ENCODE measurements at places on chromosomes 11 and 22. TPM values are rescaled to one million over a fixed set of nuclear protein-coding genes. Genes with fewer than 3 reads are reported as not detected.

GRCh38 chr22:46377525-46378425, 42.3 kb downstream of the TRMU start:
- DNase-seq: peak; percentile 91

Gene MPPED2
- 10.3 TPM for total RNA-seq

GRCh38 chr11:130085671-130086290, 16.1 kb downstream of the APLP2 start:
- DNase-seq: no peak

GRCh38 chr11:3201112-3201581, 17.5 kb downstream of the MRGPRG start:
- no peak for DNase-seq

Gene ZC3H12C
- 18.7 TPM for total RNA-seq

Gene IRAG1
- 28.1 TPM for total RNA-seq

Gene PIH1D2
- 3.3 TPM for total RNA-seq

GRCh38 chr11:62791501-62792201, at the start of gene TMEM223:
TSS of gene TMEM223 (minus strand) at chr11:62792006. CDS start at chr11:62791994, 12 bp downstream.
- DNase-seq: peak; percentile 97

Gene CNGA4
- total RNA-seq: not detected

GRCh38 chr11:103731670-103732069, 304.8 kb upstream of the DDI1 start:
- no peak for DNase-seq

DNA sequence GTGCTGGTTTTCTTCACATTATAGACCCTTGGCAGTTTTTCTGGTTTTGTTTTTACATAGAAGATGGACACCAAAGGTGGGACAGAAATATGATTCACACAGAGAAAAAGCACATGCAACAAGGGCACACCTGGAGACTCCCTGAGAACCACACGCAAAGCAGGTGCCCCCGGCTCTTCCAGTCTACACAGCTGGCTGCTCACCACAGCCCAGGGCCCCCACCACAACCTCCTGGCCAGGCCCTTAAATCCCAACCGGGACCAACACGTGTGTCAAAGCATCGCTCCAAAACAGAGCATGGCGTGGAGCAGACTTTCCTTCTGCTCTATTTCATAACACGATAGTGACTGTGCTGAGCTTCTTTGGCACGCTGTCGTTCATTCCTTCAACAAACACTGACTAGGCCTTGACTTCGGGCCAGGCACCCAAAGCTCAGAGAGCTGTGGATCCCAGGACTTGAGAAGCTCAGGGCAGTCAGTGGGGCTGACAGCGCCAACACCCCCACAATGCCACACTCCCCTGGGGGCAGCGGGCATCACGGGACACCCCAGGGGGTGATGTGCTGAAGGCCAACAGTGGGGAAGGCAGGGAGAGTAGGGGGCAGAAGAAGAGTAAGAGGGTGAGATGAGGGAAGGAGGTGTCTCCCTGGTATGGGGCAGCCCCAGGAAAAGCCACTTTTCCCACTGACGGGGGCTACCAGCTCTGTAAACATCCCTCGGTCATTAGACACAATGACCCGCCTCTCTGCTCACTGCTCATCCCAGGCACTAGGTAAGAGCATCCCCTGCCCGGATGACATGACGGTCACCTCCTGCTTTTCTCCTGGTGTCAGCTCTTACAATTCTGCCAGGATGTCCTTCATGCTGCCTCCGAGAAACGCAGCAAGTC, 26.0 kb downstream of the CELSR1 start:
- DNase-seq: no peak

- no peak for DNase-seq
Measured at GRCh38 chr11:94305146-94305545, 766 bp downstream of the IZUMO1R start.

Gene OR4A15
- total RNA-seq: not detected

DNA sequence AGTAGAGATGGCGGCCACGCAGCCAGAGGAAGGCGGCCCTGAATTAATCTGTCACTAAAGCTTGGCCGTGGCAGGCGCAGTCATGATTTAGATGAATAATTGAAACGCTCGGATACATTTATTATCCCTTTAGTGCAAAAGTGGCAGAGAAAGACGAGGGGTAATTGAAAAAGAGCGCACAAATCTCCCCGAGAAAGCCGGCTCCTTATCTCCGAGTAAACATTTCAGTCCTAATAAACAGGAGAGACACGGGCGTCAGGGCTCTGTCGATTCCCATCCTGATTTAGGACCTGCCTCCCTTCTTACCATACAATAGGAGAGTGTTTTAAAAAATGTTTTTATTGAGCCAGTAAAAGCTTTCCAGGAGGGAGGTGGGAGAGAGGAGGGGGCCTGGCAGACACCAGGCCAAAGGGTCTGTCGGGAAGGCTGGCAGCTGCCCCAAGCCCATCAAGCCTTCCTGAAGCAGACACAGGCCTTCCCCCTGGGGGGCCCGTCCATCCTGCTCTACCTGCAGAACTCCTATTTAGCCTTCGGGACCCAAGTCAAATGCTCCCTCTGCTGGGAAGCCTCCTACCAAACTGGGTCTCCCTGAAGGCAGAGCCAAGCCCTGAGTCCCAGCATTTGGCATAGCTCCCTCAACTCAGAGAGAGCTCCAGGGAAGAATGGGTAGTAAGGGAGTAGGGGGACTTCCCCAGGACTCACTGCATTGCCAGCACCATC, 22.8 kb downstream of the OTUB1 start:
- no peak for DNase-seq

Gene ACR
- total RNA-seq: not detected

Gene HSPB2
- total RNA-seq: not detected

Gene TRIM66
- total RNA-seq: 8.1 TPM

GRCh38 chr11:113363406-113363805, 24.2 kb upstream of the ANKK1 start:
- DNase-seq: no peak

GRCh38 chr22:30953206-30953605, 15.4 kb downstream of the MORC2 start:
- no peak for DNase-seq

DNA sequence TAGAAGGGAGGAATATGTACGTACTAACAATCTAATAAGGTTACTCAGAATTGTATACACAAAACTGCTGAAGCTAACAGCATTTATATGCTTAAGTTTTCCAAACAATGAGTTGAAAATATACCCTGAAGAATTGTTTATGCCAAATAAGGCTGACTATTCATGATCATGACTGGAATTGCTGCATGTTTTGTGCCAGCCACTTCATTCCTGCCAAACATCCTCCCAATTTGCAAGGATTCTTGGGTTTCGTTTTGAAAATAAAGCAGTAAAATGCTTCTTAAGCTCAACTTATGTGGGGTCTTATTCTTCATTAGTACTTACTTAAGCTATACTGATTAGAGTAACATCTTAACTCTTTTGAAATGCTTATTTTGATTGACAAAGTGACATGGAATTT, 149.0 kb downstream of the SPON1 start:
- DNase-seq: no peak

GRCh38 chr22:45511847-45512261, 9.2 kb downstream of the FBLN1 start:
- peak; percentile 43 for DNase-seq

DNA sequence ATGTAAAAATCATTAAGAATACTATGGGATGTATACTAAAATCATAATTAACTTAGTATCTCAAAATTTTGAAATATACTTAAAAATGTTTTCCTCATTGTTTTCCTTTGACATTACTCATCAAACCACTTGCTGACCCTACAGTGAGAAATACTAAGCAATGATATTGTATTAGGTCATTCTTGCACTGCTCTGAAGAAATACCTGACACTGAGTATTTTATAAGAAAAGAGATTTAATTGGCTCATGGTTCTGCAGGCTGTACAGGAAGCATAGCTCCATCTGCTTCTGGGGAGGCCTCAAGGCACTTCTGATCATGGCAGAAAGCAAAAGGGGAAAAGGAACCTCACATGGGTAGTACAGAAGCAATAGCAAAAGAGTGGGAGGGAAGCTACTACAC, 950.9 kb upstream of the CHORDC1 start:
- no peak for DNase-seq

GRCh38 chr22:25641650-25642049, 77.2 kb downstream of the GRK3 start:
- no peak for DNase-seq

- DNase-seq: peak; percentile 88
Measured at GRCh38 chr22:30005213-30005857, 74.9 kb upstream of the HORMAD2 start.

DNA sequence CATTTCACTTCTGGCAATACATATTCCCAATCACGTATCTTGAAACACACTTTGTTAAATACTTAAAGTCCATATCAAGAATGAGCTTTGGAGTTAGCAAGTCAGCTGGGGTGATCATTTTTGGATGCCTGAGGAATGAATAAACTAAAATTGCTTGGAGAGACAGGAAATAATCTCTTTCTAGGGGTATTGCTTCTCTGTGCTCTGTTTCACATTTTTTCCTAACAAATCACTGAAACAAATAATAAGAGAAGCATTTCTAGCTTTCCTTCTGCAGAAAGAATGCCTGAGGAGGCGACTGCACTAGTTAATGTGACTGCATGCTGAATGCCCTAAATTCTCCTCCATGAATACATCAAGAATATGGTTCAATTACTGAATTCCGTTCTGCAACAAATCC, 541.4 kb upstream of the CCDC90B start:
- no peak for DNase-seq

GRCh38 chr11:23181022-23181807, 320.9 kb upstream of the CCDC179 start:
- no peak for DNase-seq

- peak; percentile 9 for DNase-seq
Measured at GRCh38 chr11:71340086-71340606, 87.8 kb upstream of the SHANK2 start.

Gene UPB1
- 0.73 TPM for total RNA-seq

DNA sequence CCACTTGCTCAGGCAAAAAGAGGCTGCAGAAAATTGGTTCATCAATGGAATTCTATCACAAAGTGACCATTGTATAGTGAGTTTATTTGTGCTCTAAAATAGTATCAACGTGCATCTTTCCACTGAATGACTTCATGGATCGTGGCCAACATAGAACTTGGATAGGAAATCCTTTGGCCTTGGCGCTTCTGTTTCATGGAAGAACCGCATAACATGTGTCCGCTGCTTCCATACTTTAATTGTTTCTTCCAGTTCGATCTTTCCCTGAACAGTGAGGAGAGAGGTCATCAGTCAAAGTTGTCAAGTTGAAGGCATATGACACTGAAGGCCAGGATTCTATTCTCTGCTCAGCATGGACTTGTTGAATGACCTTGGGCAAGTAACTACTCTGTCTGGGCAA, 4.5 kb downstream of the NDUFA6 start:
- no peak for DNase-seq

DNA sequence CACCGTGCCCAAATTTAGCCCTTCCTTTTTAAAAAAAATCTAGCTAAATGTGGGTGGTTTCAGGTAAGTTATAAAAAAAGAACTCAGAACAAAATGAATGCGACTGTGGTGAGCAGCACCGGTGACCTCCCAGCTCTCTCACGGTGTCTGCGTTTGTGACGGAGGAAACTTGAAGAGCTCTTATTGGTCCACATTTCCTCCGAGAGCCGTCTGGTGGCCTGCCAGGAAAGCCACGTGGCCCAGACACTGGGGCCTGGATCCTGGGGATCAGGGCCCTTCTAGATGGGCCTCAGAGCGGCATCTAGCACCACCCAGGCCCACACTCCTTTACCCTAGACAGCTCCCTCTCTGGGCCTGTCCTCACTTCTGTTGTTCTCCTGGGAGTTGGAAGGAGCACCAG, 39.5 kb downstream of the B3GAT1 start:
- DNase-seq: no peak

Gene MRGPRE
- total RNA-seq: not detected

Gene OR51A4
- not detected for total RNA-seq

Gene RAG2
- total RNA-seq: 0.37 TPM

DNA sequence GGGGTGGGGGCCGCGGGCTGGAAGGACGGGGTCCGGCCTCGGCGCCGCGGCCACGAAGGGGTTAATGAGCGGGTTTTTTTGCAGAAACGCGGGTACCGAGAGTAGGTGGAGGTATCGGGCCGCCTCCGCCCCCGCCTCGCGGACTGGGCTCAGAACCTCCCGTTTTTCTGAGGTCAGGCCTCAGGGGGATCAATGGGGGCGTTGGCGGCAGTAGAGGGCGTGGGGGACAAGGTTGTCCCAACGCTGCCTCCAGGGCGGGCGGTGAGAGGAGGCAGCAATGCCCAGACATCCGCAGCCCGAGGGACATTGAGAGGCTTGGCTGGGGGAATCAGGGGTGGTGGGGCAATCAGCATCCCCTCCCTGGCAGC, 34.8 kb upstream of the PRODH start:
- DNase-seq: peak; percentile 10

Gene SDHD
- total RNA-seq: 27.5 TPM

DNA sequence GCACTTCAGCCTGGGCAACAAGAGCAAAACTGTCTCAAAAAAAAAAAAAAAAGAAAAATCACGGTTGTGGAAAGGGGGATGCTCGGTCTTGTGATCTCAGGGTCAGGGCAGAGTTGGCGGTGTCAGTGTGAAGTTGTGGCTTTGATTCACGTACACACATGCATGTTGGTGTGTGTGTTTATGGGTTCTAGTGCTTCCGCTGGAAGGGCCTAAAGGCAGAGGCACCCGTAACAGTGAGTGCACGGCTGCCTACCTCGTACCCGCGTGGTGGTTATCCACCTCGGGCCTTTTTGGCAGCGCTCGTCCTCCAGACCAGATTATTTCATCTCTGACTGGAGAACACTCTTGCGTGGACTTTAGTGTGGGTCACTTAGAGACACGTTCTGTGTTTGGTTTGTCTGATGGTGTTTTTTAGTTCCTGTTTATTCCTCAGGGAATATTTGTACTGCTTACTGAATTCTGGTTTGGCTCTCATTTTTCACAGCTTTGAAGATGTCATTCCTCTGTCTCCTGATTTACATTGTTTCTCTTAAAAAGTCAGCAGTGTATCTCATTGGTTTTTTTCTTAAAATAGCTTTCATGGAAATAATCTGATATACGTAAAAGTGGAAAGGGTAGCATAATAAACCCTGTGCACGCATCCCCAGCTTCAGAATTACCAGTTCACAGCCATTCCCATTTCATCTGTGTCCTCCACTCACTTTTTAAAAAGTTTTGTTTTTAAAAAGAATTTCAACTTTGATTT, 15.6 kb downstream of the ZBED4 start:
- DNase-seq: no peak

DNA sequence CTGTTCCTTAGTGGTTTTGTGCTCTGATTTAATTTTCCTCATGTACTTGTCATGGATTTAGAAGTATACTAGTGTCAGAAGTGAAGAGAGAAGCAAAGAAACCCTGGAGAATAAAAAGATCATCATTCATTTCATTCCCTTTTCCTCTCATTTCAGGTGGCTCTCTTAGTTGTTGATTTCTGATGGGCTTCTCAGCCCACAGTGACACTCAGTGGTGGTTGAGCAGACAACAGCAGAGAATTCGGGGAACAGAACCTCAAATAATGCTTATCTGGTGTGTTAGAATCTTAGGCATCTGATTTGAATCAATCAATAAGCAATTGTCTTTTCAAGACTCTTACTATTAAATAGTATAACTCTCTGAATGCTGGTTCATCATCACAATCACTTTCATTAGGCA, 1289.4 kb downstream of the FAM181B start:
- no peak for DNase-seq

Measured in stomach (tissue), 19 donors.